ENCODE measurements at places on chromosomes 13 and 19.

DNA sequence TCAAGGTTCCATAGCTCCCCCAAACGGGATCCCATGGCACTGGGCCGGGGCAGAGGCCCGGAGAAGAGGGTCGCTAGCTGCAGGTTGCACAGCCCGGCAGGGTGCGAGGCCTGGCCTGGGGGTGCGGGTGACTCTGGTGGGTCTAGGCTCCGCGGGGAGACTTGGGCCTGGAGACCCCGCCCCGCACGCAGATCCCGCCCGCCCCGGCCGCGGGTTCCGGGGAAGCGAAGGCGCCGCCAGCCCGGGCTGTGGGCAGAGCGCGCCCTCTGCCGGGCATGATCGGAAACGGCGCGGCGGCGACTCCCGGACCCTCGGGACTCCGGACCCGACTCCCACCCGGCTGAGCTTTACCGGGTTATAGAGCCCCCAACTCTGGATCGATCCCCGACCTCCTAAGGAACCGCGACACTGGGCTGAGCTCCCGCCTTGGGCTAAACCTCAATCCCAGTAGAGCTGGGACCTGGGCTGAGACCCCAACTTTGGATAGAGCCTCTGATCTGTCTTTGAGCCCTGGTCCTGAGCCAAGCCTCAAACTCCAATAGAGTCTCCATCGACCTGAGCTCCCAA, 3.1 kb upstream of the TNFAIP8L1 start:
- DNase-seq, result peak; percentile 80

DNA sequence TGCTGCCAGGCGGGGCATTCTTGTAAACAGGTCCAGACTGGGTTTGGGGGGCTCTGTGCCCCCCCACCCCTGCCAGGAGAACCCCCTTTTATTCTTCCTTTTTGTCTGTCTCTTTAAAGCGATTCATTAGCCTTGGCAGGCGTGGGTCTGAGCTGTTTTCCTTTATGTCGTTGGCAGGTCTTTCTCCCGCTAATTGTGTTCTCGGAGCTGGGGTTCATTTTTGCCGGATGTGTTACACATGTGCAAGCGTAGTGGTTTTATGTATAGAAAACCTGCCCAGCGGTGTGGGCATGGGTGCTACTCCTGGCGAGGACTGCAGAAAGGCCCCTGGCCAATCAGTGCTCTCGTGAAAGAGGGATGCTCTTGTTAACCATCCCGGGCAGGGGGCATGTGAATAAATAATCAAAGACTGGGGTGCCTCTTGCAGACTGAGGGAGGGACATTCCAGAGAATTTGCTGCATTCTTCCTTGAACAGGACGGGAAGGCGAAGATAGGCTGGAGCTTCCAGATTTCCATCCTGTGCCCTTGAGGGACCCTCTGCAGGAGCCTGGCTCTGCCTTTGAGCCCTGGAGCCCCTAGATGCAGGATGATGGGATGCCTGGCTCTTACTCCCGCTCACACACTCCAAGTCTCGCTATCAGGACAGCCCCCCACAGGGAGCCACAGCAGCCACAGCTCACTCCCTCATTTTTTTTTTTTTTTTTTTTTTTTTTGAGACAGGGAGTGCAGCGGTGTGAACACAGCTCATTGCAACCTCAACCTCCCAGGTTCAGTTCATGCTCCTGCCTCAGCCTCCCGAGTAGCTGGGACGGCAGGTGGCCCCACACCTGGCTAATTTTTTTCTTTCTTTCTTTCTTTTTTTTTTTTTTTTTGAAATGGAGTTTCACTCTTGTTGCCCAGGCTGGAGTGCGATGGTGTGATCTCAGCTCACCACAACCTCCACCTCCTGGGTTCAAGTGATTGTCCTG, 14.1 kb downstream of the CARM1 start:
- DNase-seq, result no peak

GRCh38 chr13:89239361-89240127, 1568.4 kb downstream of the SLITRK5 start:
- DNase-seq, result no peak

GRCh38 chr13:113741191-113741668, 17.8 kb upstream of the TMEM255B start:
- DNase-seq, result no peak

GRCh38 chr13:76769271-76769791, 116.9 kb downstream of the KCTD12 start:
- DNase-seq, result no peak

- no peak for DNase-seq
These were observed 20.4 kb upstream of the AMER2 start for GRCh38 chr13:25192489-25192888.

- DNase-seq, result no peak
These were observed 20.2 kb downstream of the CARM1 start for GRCh38 chr19:10891405-10892086.

DNA sequence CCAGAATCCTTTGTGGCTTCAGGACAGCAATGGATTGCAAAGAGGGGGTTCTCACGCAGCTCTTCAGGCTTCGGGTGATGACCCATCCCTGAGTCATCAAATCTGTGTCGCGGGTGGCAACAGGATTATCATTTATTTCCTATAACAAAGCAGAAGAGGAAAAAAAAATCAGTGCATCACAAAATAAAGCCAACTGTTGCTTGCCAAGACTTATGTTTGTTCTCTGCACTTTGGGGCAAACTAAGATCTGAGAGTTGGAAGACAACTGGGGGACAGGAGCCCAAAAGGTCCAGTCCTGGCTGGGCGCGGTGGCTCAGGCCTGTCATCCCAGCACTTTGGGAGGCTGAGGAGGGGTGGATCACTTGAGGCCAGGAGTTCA, 6.4 kb downstream of the GNA15 start:
- no peak for DNase-seq

GRCh38 chr13:52187029-52187423, 27.6 kb upstream of the NEK3 start:
- no peak for DNase-seq

- no peak for DNase-seq
These were observed 645.7 kb downstream of the FGF9 start for GRCh38 chr13:22316494-22317025.

DNA sequence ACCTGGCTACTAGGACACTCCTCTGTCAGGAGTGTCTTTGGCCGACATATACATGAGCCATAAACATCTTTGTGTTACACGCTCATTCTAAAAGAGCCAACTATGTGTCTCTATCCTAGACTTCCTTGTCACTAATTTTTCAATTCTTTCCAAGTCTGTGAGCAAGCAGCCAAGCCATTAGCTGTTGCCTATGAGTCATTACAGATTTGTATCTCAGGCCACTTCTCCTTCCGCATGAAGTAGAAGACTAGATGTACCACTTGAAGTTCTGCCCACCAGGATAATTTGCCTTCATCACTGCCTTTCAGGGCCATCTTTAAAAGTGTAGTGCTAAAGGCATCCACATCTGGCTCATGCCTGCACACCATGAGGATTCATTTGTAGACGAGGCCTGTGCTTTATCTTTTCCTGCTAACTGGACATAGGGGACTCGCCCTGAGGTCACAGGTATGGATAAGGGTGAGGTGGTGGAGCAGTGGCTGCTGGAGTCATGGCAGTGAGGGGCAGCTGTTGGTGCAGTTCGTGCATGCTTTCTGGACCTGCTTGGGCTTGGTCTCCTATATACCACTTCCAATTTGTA, 126.1 kb upstream of the KL start:
- no peak for DNase-seq

- DNase-seq, result no peak
These were observed 67.4 kb upstream of the CLDN10 start for GRCh38 chr13:95485045-95485517.

DNA sequence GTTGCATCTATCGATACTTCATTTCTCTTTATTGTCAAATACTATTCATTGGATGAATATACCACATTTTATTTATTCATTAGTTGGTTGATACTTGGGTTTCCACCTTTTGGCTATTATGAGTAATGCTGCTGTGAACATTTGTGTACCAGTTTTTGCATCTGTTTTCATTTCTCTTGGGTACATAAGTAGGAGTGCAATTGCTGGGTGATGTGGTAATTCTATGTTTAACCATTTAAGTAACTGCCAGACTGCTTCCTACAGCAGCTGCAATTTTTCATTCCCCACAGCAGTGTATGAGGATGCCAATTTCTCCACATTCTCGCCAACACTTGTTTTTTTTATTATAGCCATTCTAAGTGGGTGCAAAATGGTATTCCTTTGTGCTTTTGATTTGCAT, 2.6 kb downstream of the KCNJ14 start:
- DNase-seq, result no peak

GRCh38 chr13:113551081-113552000, 33.2 kb upstream of the TFDP1 start:
- DNase-seq, result no peak

DNA sequence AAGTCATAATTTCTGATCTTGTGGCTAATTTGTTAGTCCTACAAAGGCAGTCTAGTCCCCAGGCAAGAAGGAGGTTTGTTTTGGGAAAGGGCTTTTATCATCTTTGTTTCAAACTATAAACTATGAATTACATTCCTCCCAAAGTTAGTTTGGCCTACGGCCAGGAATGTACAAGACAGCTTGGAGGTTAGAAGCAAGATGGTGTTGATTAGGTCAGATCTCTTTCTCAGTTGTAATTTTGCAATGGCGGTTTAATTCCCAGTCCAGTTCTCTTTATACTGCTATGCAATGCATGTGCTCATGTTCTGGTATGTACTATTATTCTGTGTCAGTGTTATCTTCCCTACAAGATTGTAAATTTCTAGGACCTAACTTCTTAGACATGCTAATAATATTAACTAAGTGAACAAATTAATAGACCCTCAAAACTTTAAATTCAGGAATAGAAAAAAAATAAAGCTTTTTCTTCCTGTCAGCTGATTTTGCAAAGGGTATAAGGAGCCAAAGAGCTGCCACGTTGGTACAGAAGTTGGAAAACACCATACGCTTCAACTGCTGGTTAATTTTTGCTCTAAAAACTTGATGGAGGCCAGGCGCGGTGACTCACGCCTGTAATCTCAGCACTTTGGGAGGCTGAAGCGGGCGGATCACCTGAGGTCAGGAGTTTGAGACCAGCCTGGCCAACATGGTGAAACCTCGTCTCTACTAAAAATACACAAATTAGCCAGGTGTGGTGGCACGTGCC, 1.3 kb upstream of the DNAJC15 start:
- DNase-seq, result no peak

DNA sequence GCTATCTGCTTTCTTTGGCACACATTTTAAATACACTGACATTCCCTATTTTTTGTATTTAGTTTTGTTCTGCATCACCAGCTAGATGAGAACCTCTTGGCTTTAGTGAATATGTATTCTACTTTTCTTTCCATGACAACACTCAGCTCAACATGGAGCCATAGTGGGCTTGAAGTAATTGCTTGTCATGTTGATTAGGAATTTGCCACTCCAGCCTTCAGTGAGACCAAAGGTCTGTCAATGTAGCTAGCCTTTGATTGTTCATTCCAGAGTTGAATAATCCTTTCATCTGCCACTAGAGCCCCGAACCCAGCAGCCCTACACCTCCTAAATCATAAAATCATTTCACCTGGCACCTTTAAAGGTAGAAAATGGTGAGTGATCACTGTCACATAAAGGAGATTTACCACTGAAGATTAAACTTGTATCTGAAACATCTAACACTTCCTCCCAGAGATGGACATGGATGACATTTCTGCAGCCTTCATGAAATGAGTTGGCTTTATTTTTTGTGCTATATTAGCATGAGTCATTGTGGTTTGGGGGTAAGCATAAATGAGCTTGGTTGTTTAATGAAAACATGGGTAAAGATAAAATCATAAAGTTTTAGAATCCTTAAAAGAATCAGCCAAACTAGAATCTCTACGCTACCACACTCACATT, 29.2 kb upstream of the GARRE1 start:
- no peak for DNase-seq

GRCh38 chr19:31406106-31406505, 56.9 kb upstream of the TSHZ3 start:
- DNase-seq, result no peak

DNA sequence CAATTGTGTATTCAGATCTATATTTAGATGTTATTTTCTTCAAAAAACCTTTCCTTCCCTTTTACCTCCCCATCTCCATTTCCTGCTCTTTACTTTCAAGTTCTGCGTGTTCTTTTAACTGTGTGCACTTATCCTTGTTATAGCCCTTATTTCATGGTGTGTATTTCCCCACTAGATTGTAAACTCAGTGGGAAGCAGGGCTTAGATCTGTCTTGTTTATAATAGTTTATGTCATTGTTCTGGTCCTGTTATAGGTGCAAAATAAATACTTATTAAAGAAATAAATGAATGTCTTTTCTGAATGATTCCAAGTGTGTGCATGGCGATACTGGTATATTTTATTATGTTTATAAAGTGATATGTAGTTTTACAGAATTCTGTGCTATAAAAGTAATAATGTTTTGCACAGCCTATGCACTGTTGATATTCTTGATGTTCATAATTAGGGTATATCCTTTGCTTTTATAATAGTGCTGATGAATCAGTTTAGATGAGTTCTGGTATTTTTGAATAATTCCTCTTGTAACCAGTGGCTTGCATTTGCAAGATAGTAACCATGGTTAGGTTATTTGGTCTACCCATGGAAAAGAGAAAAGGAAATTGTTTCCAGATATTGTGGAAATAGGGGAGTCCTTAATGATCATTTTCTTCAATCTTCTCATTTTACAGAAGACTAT, 12.1 kb downstream of the NDFIP2 start:
- no peak for DNase-seq

DNA sequence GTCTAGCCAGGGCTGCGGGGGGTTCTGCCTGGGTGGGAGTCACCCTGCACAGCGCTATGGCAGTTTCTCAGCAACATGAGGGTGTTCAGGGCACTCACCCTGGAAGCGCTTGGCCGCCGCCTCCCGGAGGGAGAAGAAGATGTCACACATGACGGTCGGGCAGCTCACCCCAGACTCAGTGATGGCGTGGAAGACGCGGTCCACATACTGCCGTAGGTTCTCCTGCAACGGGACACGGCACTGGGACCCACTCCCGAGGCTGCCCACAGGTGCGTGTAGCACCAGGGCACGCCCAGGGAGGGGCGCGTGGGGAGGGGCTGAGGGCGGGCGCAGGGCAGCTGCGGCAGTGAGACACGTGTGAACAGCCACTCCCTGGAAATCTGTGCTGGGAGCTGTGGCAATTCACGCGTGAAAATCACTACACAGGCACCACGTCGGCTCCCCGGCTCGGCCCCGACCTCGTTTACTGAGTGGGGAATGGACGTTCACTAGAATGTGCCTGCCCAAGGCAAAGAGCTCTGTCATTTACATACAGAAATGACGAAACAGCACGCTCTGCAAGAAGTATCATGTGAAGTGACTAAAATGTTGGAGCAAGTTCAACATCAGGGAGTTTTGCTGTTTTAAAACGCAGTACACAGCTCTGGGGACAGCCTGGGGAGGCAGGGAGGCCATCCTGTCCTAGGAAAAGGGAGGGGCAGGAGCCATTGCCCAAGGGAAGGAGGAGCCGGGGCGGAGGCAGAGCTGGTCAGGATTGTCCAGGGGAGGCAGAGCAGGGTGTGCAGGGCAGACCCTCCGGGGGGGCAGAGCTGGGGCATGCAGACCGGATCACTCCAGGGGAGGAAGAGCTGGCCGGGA, 41.5 kb upstream of the C13orf46 start:
- DNase-seq, result no peak

- DNase-seq, result no peak
These were observed 40.6 kb downstream of the DCLK1 start for GRCh38 chr13:36090592-36090991.

- no peak for DNase-seq
These were observed 10.2 kb upstream of the NAXD start for GRCh38 chr13:110605132-110605531.

All from stimulated activated CD8-positive, alpha-beta memory T cell treated with anti-CD3 and anti-CD28 coated beads, Interleukin-15, amount 100 ng/mL, for 24 hours (primary cell).